Daoy (cell line): ENCODE measurements at places on chromosomes 6 and 20. TPM values are rescaled to one million over a fixed set of nuclear protein-coding genes. Genes with fewer than 3 reads are reported as not detected.
A peak's percentile ranks its signal among the peaks of the same experiment; 100 is the strongest.

- no peak for DNase-seq
Measured at GRCh38 chr6:145507239-145507638, 228.1 kb downstream of the EPM2A start.

GRCh38 chr6:127997496-127998164 is 96.8 kb upstream of the THEMIS start:
- DNase-seq: no peak

- DNase-seq: peak; percentile 85
Measured at GRCh38 chr6:12324748-12325147, 34.6 kb downstream of the EDN1 start.

DNA sequence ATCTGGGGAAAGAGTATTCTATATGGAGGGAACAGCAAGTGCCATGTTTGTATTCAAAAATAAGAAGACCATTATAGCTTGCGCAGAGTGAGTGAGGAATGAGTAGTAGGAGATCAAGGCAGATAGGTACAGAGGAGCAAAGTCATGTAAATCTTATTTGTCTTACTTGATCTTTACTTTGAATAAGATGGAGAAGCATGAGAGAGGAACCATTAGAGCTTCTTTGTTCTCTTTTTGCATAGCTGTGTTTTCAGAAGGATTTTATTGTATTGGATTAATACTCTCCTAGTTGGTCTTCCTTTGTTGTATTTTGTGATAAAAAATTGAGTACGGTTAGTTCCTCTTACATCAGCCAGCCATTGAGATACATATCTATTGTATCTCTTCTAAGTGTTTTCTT is 88.4 kb downstream of the SCAF8 start:
- DNase-seq: no peak

DNA sequence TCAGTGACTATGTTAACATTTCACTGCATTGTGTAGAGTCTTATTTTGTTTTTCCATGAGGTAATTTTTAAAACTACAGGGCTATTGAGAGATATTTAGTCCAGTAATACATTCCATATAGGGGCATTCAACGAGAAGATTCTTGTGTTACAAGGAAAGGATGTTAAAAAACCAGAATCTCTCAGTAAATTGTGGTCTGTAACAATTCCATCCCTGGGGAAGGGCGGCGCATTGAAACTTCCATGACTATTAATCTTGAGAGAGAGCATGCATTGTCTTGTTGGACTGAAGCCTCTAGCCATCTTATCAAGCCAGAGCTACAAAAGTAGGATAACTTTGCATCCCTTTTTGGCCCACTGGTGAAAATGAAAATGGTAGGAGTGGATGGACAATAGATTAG is 119.7 kb downstream of the BCKDHB start:
- DNase-seq: no peak

DNA sequence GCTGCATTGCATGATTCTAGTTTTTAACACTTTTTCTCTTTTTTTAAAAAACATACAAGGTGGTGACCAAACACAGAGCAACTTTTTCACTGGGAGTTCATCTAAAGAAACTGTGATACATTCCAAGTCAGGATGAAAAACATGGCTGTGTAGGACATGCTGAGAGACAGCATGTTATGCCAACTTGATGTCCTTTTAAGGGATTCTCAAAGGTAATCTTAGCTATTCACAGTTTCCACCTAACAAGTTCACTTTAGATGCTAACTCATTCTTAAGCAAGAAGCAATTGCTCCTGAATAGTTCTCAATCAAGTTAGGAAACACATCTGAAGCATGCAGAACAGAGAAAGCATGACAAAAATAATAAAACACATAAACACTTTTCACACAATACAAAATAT is 3.3 kb downstream of the ASCC3 start:
- no peak for DNase-seq

GRCh38 chr20:52601295-52601971 is 370.7 kb upstream of the TSHZ2 start:
- DNase-seq: peak; percentile 19

DNA sequence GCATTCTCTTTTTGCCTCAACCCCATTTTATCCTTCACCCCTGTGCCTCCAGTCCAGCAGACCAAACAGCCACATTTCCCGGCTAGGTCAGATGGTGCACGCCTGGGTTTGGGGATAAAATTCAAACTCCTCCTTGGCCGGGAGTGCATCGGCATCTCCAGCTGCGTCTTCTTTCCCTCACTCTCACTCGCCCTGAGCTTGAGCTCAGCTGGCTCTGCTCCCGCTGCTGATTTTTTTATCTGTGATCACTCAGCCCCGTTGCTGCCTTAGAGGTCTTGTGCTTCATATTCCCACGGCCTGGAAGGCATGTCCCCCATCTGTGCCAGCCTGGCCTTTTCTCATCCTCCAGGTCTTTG is 6.8 kb upstream of the EZR start:
- no peak for DNase-seq

- DNase-seq: no peak
Measured at GRCh38 chr20:50717974-50718761, 13.2 kb upstream of the PARD6B start.

DNA sequence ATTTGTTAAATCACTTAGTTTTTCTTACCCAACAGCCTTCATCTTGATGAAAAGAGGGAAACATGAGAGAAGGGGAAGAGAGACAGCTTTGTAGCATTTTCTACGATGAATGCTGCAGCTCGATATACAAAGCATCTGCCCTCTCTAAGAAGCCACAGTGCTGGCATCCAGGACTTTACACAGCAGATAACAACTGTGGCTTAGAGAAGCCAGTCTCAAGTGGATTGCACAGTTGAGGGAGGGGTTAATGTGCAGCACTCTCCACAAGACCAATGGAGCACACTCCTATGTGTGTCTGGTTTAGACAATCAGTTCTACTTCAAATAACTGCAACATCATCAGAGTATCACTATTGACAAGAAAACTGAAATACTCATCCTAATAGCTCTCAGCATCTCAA is 5.8 kb downstream of the C6orf120 start:
- no peak for DNase-seq

MTFR2 gene
- 10.1 and 26.0 TPM in 2 replicates for total RNA-seq

RSPO3 gene
- not detected in 2 replicates for total RNA-seq

SIGLEC1 gene
- not detected in 2 replicates for total RNA-seq
